ENCODE measurements at places on chromosomes 13 and 19.

DNA sequence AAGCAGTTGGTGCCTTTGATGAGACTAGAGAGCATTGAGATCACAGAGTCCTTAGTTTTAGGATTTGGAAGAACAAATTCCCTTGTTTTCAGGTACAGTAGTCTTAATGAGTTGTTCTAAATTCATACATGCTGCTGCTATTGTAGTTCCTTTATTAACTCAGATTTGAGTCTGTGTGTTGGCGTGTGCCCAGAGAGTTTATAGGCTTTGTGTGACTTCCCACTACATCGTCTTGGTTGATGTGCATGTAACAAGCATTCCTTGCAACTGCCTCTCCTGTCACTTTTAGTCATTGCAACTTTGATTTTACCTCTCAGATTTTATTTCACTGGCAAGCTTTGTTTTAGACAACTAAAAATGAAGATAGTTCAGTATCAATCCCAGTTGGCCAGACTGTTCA lies 135.5 kb downstream of the ZAR1L start:
- DNase-seq = no peak

- DNase-seq = no peak
Observed at GRCh38 chr13:101709952-101710351, 257.5 kb downstream of the ITGBL1 start.

- DNase-seq = no peak
Observed at GRCh38 chr13:89982407-89983095, 1364.9 kb upstream of the MIR17HG start.

DNA sequence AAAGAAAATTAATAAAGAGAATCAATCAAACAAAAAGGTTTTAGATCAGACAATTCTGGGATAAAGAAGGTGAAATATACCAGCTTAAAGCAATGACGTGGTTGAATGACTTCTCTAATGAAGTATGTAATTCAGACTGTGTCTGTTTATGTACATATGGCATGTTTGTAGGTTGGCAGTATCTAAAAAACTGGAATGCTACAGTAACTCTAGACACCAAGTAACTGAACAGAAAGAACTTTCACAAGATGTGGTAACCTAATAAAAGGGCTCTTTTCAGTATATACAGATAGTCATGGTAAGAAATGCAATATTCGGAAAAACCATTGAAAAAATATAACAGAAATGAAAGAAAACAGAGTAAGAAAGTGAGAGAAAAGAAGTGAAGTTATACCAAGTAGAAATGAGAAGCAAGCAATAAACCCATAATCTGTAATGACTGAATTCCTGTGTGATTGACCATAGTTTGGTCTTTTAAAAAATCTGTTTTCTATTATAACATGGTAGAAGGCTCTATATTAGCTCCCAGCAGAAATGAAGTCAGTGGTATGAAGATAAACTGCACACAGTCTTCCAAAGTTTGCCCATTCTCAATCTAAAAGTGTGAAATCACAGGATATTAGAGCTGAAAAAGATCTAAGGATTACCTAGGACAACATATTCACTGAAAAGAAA lies 31.4 kb downstream of the ELF1 start:
- no peak for DNase-seq

GRCh38 chr19:15154002-15154612 lies 46.7 kb downstream of the NOTCH3 start:
- DNase-seq = no peak

GRCh38 chr13:75202981-75203380 lies 279.0 kb downstream of the TBC1D4 start:
- DNase-seq = no peak

GRCh38 chr13:61136093-61136492 lies 279.6 kb downstream of the PCDH20 start:
- no peak for DNase-seq

DNA sequence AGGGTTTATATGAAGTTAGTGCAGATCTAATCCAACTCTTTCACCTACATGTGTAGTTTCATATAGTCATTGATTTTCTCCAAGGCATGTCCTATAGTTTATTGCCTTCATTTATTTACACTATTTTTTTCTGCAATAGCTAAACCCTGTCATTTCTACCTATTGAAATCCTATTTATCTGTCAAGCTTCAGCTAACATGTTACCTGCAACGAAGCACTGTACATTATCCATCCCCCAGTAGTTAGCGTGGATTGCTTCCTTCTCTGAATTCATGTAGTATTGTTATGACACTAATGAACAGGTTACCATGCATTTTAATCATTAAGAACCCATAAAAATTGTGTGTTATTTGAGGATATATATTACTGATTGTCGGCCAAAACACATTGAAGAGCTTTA lies 742.9 kb upstream of the PCDH20 start:
- DNase-seq = no peak

- DNase-seq = peak; percentile 33
Observed at GRCh38 chr19:55492362-55492944, 4.2 kb downstream of the SSC5D start.

GRCh38 chr13:41344358-41344757 lies 33.3 kb downstream of the NAA16 start:
- DNase-seq = no peak

DNA sequence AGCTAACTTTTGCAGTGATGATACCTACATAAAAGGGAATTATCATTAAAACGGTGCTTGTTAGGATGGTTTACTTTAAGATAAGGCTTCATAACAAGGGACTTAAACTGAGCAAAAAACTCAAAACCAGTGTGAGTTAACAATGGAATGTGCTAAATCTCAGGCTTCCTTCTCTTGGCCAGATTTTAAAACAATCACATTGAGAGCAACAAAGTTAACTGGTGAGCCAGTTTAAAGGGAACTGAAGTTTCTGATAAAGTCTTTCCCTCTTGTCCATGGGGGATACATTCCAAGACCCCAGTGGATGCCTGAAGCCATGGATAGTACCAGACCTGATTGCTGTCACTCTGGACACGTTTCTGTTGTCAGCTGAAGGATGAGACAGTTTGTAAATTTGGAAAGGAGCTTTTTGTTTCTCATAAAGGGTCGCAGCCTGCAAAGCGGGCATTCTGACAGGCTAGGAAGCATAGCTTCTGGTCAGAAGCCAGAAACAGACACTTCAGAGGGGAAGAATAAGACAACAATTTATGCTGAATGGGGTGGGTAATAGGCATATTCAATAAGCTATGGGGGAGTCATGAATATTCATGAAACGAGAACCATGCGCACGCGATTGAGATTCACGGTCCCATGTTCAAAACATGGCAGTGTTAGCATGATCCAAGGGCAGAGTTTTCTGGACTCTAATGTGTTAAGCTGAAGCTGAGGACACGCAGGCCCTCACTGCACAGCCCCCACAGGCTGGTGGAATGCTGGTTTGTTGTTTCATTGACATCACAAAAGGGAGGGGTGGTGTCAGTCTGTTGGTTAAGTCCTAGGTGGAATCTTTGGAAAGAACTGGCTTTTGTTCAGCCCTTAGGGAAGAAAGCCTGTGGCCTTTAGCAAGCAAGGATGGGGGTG lies 150.6 kb upstream of the RNF113B start:
- DNase-seq = no peak

- no peak for DNase-seq
Observed at GRCh38 chr13:113397608-113398425, 33.9 kb upstream of the GRTP1 start.

DNA sequence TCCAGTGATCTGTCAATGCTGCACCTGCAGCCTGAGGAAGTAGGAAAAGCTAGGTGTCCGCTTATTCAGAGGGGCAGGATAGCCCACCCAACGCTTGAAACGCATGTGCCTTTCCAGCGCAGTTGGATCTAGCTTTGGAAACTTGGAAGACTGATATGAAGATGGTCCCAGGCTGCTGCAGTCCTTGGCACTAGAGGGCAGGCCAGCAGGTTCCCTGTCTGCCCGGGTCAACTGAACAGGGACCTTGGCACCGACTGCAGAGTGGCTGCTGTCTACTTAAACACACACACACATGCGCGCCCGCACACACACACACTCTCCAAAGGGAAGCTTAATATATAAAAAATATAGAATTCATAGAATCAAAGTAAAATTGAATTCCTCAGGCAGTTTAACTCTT lies 100.0 kb downstream of the TSHZ3 start:
- no peak for DNase-seq

DNA sequence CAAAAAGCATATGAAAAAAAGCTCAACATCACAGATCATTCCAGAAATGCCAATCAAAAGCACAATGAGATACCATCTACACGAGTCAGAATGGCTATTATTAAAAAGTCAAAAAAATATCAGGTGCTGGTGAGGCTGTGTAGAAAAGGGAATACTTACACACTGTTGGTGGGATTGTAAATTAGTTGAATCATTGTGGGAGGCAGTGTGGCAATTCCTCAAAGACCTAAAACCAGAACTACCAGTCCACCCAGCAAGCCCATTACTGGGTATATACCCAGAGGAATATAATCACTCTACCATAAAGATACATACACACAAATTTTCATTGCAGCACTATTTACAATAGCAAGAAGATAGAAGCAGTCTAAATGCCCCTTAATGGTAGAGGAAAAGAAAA lies 529.9 kb downstream of the SLITRK1 start:
- no peak for DNase-seq

DNA sequence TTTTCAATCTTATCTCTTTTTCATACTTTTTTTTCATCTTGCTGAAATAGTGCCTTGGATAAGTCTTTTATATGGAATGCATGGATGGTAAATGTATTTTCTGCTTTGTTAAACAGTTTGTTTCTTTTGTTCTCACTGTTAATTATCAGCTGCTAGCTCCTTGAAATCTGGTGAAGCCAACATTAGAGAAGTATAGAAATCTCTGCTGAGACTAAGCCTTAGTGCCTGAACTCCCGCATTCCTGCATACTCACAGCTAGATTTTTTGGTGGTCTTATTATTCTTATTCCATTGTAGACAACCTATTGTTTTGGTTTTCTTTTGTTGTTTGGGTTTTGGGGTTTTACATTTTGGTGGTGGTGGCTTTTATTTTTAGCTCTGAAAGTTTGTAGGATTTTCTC lies 48.4 kb downstream of the DNAJC15 start:
- no peak for DNase-seq

GRCh38 chr13:95914991-95915501 lies 138.2 kb downstream of the UGGT2 start:
- no peak for DNase-seq

GRCh38 chr13:44904967-44905366 lies 84.3 kb downstream of the NUFIP1 start:
- DNase-seq = no peak

DNA sequence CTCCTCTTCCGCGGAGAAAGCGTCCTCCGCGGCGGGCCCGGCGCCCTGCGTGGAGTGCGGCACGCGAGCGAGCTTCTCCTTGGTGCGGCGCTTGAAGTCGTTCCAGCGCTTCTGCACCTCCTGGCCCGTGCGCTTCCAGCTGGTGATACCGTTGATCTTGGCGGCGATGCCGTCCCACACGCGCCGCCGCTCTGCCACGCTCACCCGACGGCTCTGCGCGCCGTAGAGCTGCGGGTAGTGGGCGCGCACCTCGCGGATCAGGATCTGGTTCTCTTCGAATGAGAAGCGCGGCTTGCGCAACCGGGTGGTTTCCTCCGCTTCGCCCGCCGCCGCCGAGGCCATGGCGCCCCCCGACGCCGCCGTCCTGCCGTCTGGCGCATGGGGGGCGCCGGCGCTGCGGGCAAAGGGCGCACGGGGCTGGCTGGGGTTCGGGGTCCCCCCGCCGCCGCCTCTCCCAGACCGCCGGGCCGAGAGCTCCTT lies 941 bp downstream of the MYPOP start:
- peak; percentile 85 for DNase-seq

DNA sequence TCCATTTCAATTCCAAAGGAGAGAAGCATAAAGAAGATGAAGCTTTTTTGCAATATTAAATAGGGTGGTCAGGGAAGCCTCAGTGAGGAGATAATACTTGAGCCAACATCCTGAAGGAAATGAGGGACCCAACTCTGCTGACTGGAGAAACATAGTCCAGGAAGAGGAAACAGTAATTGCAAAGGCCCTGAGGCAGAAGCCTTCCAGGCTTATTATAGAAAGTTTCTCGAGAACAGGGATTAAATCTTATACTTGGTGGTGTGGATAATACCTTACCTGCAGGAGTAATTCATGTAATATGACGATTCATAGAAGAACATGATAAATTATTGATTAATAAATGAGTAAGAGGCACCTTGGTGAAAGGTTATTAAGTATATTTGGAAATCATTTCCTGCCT lies 1.0 kb upstream of the RFC3 start:
- DNase-seq = no peak

GRCh38 chr19:35993923-35994598 lies 927 bp upstream of the SDHAF1 start:
- peak; percentile 55 for DNase-seq

Measured in Right ventricle myocardium inferior (tissue), 1 donor.